COLO829 (cell line): ENCODE measurements at places on chromosomes 12 and 14.

DNA sequence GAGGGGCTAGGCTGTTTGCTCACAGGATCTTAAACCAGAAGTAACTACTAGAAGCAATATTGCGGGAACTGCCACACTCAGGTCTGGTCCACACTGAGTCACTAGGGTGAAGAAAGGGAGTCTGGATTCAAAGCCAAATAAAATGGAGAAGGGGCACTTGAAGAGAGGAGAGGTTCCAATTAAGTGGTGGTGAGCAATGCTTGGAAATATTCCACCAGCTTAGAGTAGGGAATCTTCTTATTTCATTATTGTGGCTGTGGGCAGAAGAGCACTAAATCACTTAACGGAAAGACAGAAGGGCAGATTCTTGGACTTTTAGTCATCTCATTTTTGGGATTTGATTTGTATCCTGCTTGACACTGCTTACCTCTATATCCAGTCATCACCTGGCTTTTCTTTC, 48.6 kb upstream of the PPP1R12A start:
- no peak for DNase-seq

GRCh38 chr14:61704554-61704953, 9.2 kb downstream of the HIF1A start:
- no peak for DNase-seq

- no peak for DNase-seq
Observed at GRCh38 chr14:104394409-104394851, 185.1 kb upstream of the C14orf180 start.

- DNase-seq: no peak
Observed at GRCh38 chr12:112665958-112666357, 125.6 kb upstream of the RPH3A start.

DNA sequence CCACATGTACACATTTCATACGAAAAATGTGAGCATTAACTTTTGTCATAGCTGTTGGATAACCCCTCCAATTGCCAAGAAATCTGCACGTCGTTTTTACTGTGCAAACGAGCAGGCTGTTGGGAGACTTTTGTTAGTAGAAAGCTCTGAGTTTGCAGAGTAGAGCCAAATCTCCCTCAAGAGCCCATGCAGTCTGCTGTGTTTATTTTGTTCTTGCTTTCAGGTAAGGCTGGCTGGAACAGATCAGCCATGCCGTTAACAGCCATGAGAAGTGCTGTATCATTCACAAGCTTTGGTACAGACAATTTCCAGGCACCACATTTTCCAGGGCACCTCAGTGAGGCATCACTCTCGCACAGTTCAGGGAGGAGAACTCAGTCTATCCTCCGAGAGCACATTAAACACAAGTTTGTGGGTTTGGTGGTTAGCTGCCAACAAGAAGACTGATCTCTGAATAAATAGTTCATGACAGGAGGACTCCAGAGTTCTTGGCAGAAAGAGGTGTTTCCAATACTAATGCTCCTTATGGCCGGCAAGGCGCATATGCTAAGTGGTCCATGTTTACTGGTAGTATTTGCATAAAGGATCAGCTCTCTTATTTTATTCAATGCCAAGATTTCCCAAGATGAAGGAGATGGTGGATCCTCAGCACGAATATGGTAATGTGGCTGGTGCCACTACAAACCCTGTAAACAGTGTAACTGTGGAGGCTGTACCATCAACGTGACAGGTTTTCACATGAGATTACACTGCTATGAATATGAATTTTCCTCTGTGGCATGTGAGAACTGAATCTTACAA, 30.3 kb upstream of the PELI2 start:
- DNase-seq: no peak
